Aorta (tissue), 5 donors: ENCODE measurements at places on chromosomes 4 and X. TPM values are rescaled to one million over a fixed set of nuclear protein-coding genes. Genes with fewer than 3 reads are reported as not detected.

The CSAG1 gene
- not detected for polyA plus RNA-seq

The GLRA2 gene
- not detected for polyA plus RNA-seq

The BMP3 gene
- not detected for polyA plus RNA-seq

The WDR17 gene
- polyA plus RNA-seq = 0.38 TPM

The GPR50 gene
- polyA plus RNA-seq = not detected

The ZNF827 gene
- 5.1 TPM for polyA plus RNA-seq

The UTP14A gene
- 12.1 TPM for polyA plus RNA-seq

The CCSER1 gene
- 2.0 TPM for polyA plus RNA-seq

The FAM241A gene
- polyA plus RNA-seq = 2.2 TPM

The SATL1 gene
- not detected for polyA plus RNA-seq

The NPY1R gene
- polyA plus RNA-seq = 17.2 TPM

The TCEAL6 gene
- 0.87 TPM for polyA plus RNA-seq

The SLAIN2 gene
- polyA plus RNA-seq = 39.0 TPM

The SPANXA1 gene
- polyA plus RNA-seq = not detected

The MAGEA8 gene
- polyA plus RNA-seq = not detected

The LUZP4 gene
- polyA plus RNA-seq = not detected

The RBM46 gene
- not detected for polyA plus RNA-seq

The CD99 gene
- polyA plus RNA-seq = 416 TPM

The ADGRL3 gene
- polyA plus RNA-seq = 1.8 TPM

The NUDT6 gene
- polyA plus RNA-seq = 8.4 TPM

The FANCB gene
- 0.38 TPM for polyA plus RNA-seq

The ERCC6L gene
- not detected for polyA plus RNA-seq

The C4orf51 gene
- polyA plus RNA-seq = not detected

The NOX1 gene
- polyA plus RNA-seq = not detected

The MAPK10 gene
- 28.3 TPM for polyA plus RNA-seq

The SLC34A2 gene
- polyA plus RNA-seq = 0.50 TPM

The MND1 gene
- not detected for polyA plus RNA-seq

The EFHC2 gene
- polyA plus RNA-seq = not detected

The RPL39 gene
- 4,457 TPM for polyA plus RNA-seq

The SERTM2 gene
- not detected for polyA plus RNA-seq

The PSAPL1 gene
- not detected for polyA plus RNA-seq

The RHOXF2 gene
- not detected for polyA plus RNA-seq

The FRG2 gene
- not detected for polyA plus RNA-seq

The CDS1 gene
- polyA plus RNA-seq = 4.8 TPM

The NSDHL gene
- 10.0 TPM for polyA plus RNA-seq

The CCDC120 gene
- 4.3 TPM for polyA plus RNA-seq

The GRIA3 gene
- polyA plus RNA-seq = 5.1 TPM

The GLUD2 gene
- polyA plus RNA-seq = not detected

The FAM114A1 gene
- 49.6 TPM for polyA plus RNA-seq

The HAUS7 gene
- 686 TPM for polyA plus RNA-seq

The ANKRD17 gene
- 4.9 TPM for polyA plus RNA-seq

The MAGEB17 gene
- polyA plus RNA-seq = not detected

The DMD gene
- 19.9 TPM for polyA plus RNA-seq

The CTBP1 gene
- 66.4 TPM for polyA plus RNA-seq

The RTL5 gene
- 6.5 TPM for polyA plus RNA-seq

The TKTL1 gene
- not detected for polyA plus RNA-seq

The MID1 gene
- polyA plus RNA-seq = 18.8 TPM

The CCDC110 gene
- polyA plus RNA-seq = 1.5 TPM

The UNC5C gene
- polyA plus RNA-seq = 6.5 TPM

The CYBB gene
- 3.1 TPM for polyA plus RNA-seq

The DKK2 gene
- 0.88 TPM for polyA plus RNA-seq

The FDCSP gene
- not detected for polyA plus RNA-seq

The SLC2A9 gene
- polyA plus RNA-seq = 2.1 TPM
